ENCODE measurements at places on chromosomes 7 and 10.

GRCh38 chr10:44865289-44865671 is 45.9 kb upstream of the TMEM72 start:
- no peak for DNase-seq

DNA sequence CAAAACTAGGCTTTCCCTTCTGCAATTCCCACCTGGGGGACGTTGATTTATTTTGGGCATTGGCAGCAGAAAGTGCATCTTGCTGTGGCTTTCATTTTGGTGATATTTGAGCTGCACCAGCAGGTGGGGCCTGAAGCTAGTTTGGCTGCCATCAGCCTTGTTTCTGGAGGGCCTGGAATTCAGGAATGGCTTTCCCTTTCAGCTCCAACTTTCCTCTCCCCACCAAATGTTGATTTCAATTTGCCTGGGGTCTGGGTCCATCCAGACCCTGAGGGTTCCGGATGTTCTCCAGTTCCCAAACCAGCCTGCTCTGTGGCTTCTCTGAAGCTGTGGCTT is 640.4 kb downstream of the TYW1 start:
- DNase-seq: no peak

DNA sequence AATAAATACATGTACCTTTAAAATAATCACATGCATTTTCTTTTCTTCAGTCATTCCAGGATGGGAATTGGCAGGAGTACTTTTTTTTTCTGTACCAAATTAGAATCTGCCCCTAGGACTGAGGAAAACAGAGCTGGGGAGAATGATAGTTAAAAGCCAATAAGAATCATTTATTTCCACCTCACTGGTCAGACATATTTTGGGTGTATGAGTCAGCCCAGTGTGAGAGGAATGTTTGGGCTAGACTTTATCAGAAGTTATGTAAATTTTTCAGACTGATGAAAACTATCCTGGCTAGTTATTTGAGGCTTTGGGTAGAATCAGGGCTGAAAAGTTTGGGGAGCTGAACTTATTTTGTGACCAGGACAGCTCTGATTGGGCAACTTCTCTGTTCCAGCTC is 303.1 kb upstream of the NPSR1 start:
- DNase-seq: no peak

DNA sequence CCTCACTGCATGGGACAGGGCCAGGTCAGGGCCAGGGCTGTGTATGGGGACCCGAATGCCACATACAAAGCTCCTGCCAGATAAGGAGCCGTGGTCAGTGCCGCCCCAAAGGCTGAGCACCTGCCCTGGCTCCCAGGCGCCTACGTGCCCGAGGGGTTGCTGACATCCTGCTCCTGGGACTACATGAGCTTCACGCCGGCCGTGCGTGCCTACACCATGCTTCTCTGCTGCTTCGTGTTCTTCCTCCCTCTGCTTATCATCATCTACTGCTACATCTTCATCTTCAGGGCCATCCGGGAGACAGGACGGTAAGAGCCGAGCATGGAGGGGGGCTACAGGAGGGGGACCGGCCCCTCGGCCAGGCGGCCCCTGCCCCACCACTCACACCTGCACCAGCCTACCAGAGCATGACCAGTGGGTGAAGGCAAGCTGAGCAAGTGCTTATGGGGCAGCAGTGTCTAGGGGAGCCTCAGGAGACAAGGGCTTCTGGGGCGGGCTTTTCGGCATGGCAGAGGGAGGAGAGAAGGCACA is 4.9 kb downstream of the OPN4 start:
- no peak for DNase-seq

DNA sequence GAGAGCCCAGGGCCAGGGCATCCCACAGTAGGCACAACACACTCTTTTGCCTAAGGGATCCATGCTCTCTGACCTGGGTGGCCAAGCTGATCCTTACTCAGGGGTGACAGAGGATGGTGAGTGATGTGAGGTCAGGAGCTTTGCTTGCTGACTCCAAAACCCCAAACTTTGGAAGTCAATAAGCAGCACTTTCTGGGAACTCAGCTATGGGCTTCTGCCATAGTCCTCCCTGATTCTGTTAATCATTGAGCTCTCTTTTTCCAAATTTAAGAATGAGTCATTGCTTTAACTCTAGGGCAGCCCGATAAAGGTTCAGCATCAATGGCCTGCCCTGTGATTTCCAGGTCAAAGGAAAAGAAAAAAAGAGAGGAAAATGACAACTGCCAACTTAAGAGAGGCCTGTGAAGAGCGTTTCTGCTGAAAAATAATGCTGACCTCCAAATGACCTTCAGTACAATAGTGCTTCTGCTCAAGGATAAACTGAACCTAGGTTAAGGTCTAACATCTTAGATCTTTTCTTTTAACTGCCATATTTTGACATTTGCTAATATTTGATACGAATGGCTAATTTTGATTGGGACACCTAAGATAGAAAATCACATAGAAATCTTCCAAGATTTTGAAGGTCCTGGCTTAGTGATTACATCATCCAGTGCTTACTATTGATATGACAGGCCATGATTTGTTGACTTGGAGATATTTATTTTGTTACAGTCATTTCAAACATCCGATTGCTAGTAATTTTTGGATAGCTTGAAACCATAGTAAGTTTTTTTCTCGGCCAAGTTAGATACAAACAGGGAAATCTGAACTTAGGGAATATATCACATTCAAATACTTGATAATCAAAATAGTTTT is 20.8 kb upstream of the RELN start:
- no peak for DNase-seq

DNA sequence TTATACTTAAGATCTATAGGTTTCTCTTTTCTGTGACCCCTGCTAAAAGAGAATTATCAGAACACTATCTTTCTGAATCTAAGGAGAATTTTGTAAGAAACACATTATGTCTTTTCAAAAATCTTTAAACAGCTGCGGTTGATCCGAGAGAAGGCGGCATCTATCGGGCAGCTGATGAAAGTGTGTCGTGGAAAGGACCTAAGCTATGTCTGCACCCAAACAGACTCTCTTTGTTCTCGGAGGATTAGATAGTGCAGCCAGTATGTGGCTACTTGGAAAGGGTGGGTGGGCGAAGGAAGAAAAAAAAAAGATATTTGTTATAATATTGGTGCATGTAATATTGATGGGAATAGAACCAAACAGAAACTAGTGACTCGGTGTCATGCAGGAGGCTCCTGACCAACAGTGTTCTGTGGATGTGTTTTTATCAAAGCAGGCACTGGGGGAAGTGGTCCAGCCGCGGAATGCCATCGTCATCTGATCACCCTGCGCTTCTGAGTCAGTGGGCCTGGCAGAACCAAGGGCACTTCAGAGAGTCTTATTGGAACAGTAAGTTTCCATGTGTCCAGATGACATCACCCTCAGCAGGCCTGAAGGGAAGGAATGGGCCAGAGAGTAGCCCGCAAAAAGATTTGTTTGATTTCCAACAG is 509.7 kb upstream of the AKR1E2 start:
- DNase-seq: no peak

GRCh38 chr7:80181411-80181810 is 46.8 kb downstream of the GNAI1 start:
- no peak for DNase-seq

- no peak for DNase-seq
Observed at GRCh38 chr7:31096877-31097258, 44.8 kb downstream of the ADCYAP1R1 start.

- no peak for DNase-seq
Observed at GRCh38 chr10:5604961-5605360, 61.4 kb downstream of the ASB13 start.

DNA sequence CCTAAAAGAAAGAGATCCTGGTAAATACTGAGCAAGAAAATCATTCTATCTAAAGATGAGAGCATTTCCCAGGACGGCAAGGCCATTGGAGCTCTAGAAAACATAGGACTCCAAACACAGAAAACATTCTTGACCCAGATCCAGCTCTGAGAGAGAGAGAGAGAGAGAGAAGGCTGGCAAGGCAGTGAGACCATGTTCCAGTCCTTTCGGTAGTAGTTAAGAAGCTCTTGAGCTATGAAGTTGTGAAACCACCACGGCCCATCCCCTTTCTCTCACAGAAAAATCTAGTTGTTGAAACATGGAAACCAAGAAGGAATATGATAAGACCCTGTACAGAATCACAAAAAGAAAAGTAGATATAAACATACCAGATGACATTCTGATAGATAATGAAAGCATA is 212.4 kb upstream of the NPSR1 start:
- DNase-seq: no peak

DNA sequence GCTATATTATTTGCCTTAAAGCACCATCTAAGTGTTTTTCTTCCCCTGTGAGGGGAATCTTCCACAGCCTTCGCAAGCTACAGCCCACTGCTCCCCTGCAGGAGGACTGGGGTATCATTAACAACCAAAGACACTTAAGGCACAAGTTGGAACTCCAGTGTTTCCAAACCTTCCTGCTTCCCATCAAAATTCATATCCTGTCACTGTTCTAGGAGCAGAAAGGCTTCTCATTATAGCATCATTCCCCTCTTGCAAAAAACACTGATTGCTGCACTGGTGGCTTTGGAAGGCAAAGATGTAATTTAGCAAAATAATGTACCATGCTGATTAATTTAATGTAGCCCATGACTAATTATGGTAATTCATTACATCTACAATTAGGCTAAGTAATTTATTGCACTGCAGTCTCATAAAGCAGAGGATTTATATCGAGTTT is 207.2 kb downstream of the SKAP2 start:
- DNase-seq: no peak

GRCh38 chr7:2567679-2568278 is 9.0 kb downstream of the IQCE start:
- no peak for DNase-seq

DNA sequence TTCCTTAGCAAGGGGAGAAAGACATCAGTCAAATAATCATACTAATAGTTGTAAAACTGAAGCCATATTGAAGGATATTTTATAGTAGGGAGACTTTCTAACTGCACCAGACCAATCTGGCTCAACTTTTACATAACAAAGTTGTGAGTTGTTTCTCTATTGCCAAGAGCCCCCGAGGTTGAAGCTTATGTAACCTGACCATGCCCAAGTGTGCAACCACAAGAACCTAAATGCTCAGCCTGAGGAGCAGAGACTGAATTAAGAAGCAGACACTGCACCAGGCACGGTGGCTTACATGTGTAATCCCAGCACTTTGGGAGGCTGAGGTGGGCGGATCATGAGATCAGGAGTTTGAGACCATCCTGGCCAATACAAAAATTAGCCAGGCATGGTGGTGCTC is 77.3 kb upstream of the ARMC3 start:
- DNase-seq: no peak

- DNase-seq: no peak
Observed at GRCh38 chr7:96034940-96035727, 262.8 kb downstream of the DYNC1I1 start.

DNA sequence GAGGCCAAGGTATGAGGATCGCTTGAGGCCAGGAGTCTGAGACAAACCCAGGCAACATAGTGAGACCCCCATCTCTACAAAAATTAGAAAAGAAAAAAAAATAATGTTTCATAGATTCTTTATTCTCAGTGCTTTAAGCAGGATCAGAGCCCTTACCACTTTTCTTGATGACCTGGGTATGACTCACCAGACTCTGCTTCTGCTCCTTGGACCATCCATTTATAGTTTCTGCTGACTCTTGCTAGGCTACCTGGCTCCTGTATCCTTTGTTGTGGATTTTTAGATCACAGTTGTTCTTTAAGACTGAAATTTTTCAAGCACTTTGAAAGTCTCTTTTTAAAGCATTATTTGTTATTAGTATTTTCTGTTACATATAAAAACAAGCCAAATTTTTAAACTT is 411.1 kb downstream of the GFRA1 start:
- DNase-seq: no peak

DNA sequence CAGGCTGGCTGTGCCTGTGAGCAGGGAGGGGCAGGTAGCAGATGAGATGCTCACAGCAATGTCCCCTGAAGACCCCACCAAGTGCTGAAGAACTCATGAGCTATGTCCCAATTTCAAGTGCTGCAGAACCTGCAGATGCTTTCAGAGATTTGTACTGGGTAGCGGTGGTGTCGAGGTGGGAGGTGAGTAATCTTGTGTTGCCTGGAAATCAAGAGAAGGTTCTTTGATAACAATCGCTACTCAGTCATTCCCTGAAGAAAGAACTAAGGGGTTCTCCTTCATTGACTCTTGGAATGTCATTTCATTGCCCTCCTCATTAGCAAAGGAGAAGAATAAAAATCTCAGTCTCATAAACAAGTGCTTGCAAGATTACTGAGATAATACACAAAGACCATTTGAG is 246.4 kb downstream of the EMX2 start:
- no peak for DNase-seq

- DNase-seq: no peak
Observed at GRCh38 chr7:156174428-156174827, 362.2 kb upstream of the SHH start.

DNA sequence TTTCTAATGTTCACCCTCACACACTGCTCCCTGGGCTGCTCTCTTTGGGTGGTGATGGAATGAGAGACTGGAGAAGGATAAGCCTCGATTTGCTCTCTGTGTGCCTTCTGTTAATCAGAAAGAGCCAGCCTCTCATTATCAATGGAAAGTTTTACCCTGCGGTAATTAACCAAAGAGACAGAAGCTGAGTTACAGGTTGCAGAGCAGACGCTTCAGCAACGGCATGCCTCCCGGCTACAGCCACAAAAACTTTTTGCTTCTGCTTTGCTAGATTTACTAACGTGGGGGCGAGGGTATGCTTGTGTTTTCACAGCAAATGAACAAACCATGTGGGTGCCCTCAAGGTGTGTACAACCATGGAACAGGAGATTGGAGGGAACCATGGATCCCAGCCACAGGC is 18.0 kb downstream of the GIMAP4 start:
- no peak for DNase-seq

DNA sequence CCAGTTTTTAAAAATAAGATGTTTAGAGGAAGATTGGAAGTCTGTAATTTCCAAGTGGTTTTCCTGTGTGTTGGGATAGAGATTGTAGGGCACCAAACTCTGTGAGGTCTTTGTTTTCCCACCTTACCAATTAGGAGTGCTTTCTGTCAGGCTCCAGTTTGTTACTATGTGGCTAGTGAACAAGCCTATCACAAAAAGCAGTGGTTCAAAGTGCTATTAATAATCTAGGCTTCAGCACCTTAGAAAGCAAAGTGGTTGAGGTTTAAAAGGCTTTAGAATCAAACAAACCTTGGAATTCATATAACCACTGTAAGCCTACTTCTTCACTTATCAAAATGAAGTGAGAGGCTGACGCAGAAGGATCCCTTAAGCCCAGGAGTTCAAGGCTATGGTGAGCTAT is 11.1 kb upstream of the ANAPC16 start:
- DNase-seq: no peak

DNA sequence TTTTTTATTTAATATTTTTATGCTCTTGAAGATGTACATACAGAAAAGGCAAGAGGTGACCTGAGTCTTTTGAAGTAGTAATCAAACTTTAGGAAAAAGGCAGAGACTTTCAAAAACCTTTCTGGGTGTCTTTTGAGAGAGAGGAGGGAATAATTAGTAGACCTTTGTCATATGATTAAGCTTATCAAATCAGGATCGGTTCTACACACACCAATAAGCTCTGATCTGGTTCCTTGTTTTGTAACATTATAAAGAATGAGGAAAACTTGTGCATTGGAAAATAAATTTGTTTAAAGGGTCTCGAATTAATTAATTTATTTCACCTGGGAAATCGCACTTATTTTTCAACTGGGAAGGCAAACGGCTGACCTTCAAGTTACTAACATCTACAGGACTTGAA is 11.9 kb downstream of the TWIST1 start:
- DNase-seq: no peak

GRCh38 chr10:46239247-46239646 is 47.5 kb upstream of the ANTXRL start:
- no peak for DNase-seq

- DNase-seq: no peak
Observed at GRCh38 chr10:112481602-112482001, 34.6 kb downstream of the VTI1A start.
